ENCODE measurements at places on chromosomes 11 and 22.

GRCh38 chr11:86495351-86495750 is 120.7 kb downstream of the CCDC81 start:
- DNase-seq, result no peak

DNA sequence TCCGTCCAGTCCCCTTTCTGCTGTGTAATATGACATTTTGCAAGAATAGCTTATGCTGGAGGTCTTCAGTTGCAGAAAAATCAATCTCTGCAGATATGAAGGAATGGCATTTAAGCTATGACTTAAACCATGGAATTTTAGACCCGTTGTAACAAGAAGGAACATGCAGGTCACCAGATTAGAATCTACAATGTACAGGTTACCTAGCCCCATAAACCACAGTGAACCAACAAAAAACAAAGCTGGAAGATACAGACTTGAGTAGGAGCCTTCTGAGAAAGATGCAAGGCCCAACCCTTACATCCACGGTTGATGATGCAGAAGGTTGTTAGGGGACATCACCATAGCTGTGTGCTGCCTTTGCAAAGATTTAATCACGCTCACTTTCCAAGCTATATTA is 132.5 kb downstream of the WT1 start:
- DNase-seq, result no peak

GRCh38 chr11:95359756-95360155 is 128.8 kb upstream of the SESN3 start:
- no peak for DNase-seq

DNA sequence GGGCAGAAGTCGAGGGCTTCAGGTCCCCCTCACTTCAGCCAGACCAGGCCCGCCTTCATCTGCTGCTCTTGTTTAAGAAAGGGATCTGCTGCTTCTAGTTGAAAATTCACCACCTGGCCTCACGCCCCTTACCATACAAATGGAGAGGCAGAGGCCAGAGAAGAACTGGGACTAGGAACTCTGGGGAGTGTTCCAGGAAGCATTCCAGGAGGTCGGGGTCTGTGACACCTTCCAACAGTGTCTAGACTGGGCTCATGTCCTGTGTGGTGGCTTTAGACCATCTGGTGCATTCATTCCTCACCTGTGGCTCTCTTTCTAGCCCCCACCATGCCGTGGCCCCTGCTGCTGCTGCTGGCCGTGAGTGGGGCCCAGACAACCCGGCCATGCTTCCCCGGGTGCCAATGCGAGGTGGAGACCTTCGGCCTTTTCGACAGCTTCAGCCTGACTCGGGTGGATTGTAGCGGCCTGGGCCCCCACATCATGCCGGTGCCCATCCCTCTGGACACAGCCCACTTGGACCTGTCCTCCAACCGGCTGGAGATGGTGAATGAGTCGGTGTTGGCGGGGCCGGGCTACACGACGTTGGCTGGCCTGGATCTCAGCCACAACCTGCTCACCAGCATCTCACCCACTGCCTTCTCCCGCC is 12.3 kb downstream of the TSKU start:
- no peak for DNase-seq

DNA sequence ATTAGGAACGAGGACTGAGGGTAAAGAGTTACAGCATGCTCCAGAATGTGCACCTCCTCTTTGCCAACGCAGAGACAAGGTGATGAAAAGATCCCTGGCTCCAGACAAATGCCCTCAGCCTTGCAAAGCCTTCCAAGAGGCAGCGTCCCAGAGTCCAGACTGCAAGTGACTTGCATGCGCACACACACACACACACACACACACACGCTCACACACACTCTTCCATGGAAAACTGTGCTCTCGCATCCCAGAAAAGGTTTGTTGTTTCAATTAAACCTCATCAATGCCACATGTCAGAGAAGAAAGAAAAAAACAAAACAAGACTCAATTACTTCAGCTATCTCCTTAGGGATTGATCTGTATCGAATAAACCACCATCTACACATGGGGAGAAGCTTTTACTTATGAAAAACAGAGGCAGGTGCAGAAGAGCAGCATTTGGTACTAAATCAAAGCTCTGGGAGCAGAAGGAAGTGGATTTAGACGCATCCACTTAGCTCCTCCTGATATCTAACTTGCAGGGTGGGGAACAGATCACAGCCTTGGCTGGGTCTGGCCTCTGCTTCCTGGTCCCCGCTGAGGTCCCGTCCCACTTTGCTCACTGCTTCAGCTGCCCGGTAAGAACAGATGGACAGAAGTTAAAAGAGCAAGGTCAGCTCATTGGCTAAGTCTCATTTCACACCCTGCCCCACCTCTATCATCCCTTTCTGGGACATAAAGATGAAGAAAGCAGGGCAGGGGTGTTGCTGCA is 249.8 kb upstream of the BLID start:
- no peak for DNase-seq

DNA sequence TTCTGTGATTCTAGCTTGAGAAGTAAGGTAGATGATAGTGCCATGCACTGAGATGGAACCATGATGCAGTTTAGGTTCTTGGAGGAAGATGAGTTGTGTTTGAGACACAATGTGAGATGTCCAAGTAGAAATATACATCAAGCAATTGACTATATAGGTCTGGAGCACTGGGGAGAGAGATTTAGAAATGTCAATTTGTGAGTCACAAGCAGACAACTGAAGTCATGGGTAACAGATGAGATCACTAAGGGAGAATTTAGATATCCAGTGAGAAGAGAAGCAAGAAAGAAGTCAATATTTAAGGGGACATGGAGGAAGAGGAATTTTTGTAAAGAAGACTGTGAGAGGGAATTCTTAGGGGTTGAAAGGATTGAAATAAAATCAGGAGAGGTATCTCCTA is 65.1 kb upstream of the RRAS2 start:
- no peak for DNase-seq

GRCh38 chr11:7538031-7538430 is 24.2 kb downstream of the PPFIBP2 start:
- DNase-seq, result no peak

- no peak for DNase-seq
These were observed 525 bp downstream of the SLC22A12 start for GRCh38 chr11:64591257-64592233.

DNA sequence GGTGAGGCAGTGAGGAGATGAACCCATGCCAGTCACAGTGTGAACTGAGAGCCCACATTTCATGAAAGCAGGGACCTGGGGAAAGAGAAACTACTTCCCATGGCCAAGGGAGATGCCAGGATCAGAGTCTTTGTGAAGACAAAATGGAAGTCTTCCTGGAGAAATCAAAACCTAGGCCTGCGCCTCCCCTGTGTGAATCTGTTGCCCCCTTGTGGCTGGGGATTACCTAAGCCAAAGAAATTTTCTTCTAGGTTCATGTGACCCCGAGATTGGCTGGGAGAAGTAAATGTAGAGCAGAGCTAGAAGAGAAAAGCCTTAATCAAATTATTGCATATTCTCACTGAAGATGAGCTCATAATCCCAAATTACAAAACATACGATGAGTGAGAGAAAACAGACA is 1075.3 kb downstream of the TBC1D22A start:
- no peak for DNase-seq

- no peak for DNase-seq
These were observed 67.5 kb downstream of the GAB2 start for GRCh38 chr11:78350091-78350645.

- DNase-seq, result no peak
These were observed 2.2 kb downstream of the MADD start for GRCh38 chr11:47271961-47272661.

DNA sequence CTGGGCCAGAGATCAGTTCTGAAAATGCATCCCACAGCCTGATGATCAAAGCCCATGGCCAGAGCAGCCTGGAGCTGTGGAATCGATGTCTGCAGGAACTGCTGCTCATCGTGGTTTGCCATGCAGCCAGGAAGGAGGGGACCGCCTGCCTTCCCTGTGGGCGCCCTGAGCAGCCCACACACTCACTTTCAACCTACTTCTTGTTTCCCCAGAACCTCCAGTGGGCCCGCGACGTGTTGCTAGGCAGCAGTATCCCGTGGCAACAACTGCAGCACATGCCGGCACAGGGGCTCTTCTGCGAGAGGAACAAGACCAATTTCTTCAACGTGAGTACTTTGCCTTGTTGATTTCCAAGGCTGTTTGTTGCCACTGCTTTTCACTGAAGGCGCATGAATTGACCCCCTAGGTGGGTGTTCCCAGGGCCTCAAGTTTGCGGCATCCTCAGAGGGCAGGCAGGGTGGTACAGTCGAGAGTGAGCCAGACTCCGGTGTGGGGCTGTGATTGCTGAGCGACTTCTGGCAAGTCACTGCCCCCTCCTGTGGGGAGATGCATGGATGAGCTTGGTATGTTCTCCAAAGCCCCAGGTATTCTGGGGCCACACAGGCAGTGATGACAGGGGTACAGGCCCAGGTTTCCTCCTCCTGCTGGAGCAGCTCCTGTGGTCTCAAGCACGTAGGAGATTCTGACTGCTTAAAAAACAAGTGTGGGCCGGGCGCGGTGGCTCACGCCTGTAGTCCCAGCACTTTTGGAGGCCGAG is 47.0 kb upstream of the SUSD2 start:
- DNase-seq, result peak; percentile 69

- DNase-seq, result no peak
These were observed 37.8 kb downstream of the SCN3B start for GRCh38 chr11:123616505-123617198.

- no peak for DNase-seq
These were observed 103.9 kb upstream of the ANO3 start for GRCh38 chr11:26227883-26228502.

DNA sequence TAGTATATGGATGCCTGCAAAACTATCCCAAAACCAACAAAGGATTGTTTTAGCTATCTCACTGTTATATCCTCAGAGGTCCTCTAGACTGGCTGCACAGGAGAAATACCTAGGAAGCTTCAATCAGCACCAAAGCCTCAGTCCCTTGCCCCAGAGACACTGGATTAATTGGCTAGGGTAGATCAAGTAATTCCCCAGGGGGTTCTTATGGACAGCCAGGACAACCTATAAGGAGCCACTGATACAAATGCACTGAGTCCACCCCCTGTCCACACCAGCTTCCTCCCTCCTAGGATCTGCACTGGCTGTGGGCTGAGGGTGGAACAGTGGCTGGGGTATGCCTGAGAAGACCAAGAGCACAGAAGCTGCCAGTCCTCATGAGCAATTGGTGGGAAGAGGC is 16.3 kb downstream of the ADORA2A start:
- DNase-seq, result no peak

GRCh38 chr11:130677486-130678153 is 229.2 kb downstream of the ADAMTS15 start:
- DNase-seq, result no peak

GRCh38 chr22:31906569-31906968 is 37.8 kb upstream of the YWHAH start:
- DNase-seq, result no peak

GRCh38 chr22:24027991-24028390 is 16.9 kb downstream of the CABIN1 start:
- no peak for DNase-seq

DNA sequence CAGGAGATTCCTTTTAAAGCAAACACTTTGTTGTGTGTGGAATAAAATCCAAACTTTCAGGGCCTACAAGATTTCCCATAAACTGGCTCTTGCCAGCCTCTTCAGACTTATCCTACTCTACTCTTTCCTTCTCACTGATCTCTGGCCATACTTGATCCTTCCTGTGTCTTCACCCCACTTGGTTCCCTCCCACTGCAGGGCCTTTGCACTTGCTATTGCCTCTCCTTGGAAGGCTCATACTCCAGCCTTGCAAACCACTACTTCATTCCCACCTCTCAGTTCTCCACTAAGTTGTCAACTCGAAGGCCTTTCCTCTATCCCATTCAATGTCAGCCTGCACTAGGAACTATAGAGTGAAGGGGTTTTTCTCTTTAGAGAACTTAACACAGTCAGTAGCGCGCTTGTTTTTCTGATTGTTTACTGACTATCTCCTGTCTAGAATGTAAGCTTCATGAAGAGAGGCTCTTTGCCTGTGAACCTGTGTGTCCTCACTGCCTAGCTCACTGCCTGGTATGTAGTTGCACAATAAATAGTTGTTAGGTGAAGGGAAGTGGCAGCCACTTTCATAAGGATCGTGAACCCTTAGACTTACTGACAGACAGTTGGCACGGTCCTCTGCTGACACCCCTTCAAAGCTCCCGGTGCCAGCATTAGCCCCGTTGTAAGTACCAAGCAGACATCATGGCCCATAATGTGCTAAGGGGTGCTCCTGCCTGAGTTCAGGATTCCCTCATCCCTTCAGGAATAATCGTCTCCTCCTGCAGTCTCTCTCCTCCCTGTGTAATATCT is 833 bp upstream of the ME3 start:
- DNase-seq, result no peak

DNA sequence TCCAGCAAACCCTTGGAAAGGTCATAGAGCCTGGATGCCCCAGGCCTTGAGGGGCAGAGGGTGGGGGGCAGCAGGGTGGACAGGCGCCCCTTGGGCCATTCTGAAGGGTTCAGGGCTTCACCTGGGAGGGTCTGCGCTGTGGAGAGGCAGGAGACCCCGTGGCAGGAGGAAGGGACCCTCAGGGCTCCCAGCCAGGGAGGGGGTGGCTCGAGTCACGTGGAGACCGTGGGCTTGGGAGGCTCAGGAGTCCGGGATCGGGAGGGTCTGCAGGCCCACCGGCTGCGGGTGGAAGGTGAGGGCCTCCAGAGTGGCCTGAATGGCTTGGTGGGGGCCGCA is 48.5 kb upstream of the A4GALT start:
- no peak for DNase-seq

- peak; percentile 43 for DNase-seq
These were observed 66.5 kb upstream of the CLMP start for GRCh38 chr11:123261345-123262106.

DNA sequence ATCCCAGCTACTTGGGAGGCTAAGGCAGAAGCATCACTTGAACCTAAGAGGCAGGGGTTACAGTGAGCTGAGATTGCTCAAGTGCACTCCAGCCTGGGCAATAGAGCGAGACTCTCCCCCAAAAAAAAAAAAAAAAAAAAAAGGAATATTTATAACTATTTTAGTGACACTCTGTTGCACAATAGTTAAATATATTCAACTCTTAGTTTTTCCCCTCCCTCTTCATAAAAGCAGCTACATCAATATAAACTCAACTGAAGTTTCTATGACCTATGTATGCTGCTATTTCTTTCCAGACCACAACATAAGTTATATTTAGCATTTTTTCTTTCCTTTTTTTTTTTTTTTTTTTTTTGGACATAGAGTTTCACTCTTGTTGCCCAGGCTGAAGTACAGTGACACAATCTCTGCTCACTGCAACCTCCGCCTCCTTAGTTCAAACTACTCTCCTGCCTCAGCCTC is 19.2 kb downstream of the CELF1 start:
- DNase-seq, result no peak

DNA sequence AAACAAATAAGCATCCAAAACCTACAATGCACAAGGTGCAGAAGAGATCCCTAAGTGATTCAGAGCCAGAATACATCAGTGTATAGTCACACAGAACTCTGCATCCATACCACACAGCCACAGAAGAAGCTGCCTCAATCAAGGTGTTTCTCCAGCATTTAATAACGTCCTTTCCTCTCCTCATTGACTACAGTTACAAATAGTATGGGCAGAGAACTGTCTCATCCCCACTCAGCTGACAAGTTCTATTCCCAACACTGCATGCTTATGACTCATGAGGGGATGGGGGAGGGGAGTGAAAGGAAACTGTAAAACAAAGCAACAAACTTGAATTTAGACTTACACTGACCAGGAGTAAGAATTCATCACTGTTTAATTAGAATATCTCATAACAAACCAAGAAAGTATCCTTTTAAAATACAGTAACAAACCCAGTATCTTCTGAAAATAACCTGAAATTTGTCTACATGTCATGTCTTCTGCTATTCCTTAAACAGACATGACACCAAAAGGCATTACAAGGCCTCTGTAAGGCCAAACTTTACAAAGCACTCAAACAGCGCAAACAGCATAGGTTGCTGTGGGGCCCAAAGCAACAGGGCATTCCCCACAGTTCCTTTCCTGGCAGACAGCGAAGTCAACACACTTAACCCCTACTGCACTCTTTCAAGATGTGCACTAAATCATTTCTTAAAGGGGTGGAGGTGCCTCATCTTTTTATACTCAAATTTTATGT is 29.3 kb downstream of the CELF1 start:
- DNase-seq, result peak; percentile 67
